CD4-positive, alpha-beta T cell treated with Interleukin-4 for 4 hours (primary cell): ENCODE measurements at places on chromosomes 2 and 18.
A peak's percentile ranks its signal among the peaks of the same experiment; 100 is the strongest.

- no peak for DNase-seq
Measured at GRCh38 chr2:120108749-120109148, 95.9 kb downstream of the EPB41L5 start.

- DNase-seq = no peak
Measured at GRCh38 chr2:195686564-195686963, 29.5 kb downstream of the SLC39A10 start.

GRCh38 chr2:59150217-59150849 is 909.2 kb upstream of the FANCL start:
- no peak for DNase-seq

GRCh38 chr18:9135081-9135911 is 1.3 kb upstream of the ANKRD12 start:
- DNase-seq = no peak

DNA sequence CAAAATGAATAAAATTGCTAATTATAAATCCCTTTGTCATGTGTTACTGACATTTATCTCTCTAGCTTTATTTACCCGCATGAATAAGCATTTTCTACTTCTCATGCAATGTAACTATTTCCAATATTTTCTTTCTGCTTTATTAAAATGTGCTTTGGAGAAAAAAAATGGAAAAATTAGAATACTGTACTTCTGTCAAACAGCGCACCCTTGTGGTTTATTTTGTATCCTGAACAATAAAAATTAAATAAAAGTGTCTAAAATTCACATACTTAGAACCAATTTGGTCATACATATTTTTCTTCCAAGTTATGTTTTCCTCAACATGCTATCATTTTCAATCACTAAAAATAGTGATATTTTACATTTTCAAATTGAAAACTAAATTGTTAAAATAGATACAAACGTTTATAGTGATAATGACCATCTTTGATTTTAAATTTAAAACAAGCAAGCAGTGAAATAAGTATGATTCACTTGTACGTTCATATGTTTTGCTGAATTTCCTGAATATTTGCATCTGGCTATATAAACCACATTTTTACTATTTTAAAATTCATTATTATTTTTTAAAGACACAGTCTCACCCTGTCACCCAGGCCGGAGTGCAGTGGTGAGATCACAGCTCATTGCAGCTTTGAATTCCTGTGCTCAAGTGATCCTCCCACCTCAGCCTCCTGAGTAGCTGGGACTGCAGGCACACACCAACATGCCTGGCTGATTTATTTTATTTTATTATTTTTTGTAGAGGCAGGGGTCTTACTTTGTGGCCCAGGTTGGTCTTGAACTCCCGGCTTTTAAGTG is 95.9 kb upstream of the GRB14 start:
- peak; percentile 16 for DNase-seq

DNA sequence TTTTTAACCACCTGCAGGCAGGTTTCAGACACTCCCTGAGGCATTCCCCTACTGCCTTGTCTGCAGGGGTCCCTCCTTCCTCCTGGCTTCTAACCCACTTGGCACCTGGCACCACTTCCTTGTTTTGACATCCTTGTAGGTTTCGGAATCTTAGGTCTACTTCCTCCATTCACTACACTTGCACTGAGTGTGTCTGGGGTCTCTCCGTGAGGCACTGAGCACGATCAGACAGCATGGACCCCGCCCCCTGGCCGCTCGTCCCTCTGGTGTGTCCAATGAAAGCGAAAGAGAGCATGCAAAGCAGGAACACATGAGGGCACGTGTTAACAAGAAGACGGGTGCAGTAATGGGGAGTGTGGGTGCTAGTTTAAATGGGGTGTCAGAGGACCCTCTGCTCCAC is 63.8 kb downstream of the HAUS1 start:
- DNase-seq = peak; percentile 22

DNA sequence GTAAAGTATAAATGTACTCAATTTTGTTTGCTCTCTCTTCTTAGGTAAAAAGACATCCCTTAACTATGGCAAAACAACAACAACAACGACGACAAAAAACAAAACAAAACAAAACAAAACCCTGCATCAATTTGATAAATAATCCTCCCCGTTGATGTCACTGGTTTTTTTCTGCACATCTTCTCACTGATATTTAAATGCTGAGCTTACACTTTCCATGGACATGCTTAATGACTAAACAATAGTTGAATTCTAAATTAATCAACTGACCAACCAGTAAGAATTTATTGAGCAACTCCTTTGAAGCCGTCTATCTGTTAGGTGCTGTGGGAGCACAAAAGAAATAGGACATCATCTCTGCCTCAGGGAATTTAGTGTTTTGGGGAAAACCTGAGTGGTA is 20.2 kb upstream of the POLE4 start:
- DNase-seq = no peak

GRCh38 chr2:73408198-73408597 is 22.6 kb downstream of the ALMS1 start:
- no peak for DNase-seq
